ENCODE measurements at places on chromosomes 16 and 17.

DNA sequence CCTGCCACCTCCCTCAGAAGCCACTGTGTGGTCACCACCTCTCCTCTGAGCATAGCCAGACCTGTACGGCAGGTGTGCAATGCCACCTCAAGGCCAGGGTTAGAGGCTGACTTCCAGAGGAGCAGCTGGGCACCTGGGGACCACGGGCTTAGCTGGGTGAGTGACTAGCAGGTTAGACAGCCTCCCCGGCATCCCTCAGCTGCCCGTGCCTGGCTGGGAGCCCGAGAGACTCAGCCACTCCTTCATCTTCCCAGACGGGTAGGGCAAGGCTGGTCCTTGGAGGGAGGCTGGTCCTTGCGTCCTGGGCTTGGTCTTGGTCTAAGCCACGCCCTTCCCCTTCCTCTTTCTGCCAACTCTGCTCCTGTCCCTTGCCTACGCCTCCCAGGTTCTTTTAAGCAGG is 7.8 kb downstream of the CRHR1 start:
- no peak for DNase-seq

- no peak for DNase-seq
These were observed 232.9 kb downstream of the CDH13 start for GRCh38 chr16:82859662-82860061.

DNA sequence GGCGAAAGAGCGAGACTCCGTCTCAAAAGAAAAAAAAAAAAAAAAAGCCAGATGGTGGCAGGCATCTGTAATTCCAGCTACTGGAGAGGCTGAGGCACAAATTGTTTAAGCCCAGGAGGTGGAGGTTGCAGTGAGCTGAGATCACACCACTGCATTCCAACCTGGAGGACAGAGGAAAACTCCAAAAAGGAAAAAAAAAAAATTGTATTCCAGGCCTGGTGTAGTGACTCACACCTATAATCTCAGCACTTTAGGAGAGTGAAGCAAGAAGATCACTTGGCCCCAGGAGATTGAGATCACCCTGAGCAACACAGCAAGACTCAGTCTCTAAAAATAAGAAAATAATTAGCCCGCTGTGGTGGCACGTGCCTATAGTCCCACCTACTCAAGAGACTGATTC is 20.1 kb downstream of the HBQ1 start:
- DNase-seq, result no peak

- DNase-seq, result no peak
These were observed 38.6 kb upstream of the TBX2 start for GRCh38 chr17:61361084-61361483.

DNA sequence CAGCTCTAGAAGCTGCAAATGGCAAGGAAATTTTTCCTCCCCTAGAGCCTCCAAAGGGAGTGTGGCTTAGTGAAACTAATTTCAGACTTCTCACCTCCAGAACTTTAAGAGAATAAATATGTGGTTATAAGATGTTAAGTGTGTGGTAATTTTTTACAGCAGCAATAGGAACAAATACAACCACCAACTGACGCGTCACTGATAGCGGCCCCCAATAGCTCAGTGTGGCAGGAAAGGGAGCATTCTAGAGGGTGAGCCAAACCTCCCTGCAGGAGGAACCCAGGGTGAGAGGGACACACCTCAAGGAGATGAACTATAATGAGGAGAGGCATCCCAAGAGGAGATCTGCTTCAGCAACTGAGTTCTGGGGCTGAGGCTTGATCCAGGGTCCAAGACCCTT is 4.0 kb downstream of the CCL4 start:
- no peak for DNase-seq

- DNase-seq, result no peak
These were observed 318.4 kb upstream of the ASIC2 start for GRCh38 chr17:33611532-33611931.

DNA sequence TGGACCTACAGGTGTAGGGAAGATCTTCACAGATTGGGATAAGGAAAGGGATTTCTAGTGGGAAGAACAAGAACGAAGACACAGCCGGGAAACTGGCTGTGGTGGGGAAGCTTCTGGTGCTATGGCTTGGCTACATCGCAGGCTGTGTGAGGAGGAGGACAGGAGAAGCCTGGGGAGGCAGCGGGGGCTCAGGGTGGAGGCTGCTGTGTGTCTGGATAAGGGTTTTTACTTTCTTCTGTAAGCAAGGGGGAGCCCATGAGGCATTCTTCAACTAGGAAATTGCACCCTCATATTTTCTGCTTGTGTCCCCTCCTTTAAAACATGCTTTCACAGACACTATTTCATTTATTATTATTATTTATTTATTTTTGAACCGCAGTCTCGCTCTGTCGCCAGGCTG is 2.9 kb upstream of the RHBDF2 start:
- no peak for DNase-seq

- no peak for DNase-seq
These were observed at the start of gene C16orf82 for GRCh38 chr16:27066668-27067537. Gene C16orf82 (plus strand): TSS chr16:27066927.

Data from activated T-cell treated with anti-CD3 and anti-CD28 coated beads for 4 hours (primary cell).